ENCODE measurements at places on chromosomes 16 and 17. TPM values are rescaled to one million over a fixed set of nuclear protein-coding genes. Genes with fewer than 3 reads are reported as not detected.

GRCh38 chr17:67461228-67461780, 84.2 kb downstream of the PITPNC1 start:
- no peaks in the 10 kb centered on the region for H3K4me1 ChIP-seq
- H3K4me3 ChIP-seq = no peak overlapping the region
- DNase-seq = no peak
- H3K36me3 ChIP-seq = no peaks in the 10 kb centered on the region
- no peaks in the 10 kb centered on the region for H3K27me3 ChIP-seq

DNA sequence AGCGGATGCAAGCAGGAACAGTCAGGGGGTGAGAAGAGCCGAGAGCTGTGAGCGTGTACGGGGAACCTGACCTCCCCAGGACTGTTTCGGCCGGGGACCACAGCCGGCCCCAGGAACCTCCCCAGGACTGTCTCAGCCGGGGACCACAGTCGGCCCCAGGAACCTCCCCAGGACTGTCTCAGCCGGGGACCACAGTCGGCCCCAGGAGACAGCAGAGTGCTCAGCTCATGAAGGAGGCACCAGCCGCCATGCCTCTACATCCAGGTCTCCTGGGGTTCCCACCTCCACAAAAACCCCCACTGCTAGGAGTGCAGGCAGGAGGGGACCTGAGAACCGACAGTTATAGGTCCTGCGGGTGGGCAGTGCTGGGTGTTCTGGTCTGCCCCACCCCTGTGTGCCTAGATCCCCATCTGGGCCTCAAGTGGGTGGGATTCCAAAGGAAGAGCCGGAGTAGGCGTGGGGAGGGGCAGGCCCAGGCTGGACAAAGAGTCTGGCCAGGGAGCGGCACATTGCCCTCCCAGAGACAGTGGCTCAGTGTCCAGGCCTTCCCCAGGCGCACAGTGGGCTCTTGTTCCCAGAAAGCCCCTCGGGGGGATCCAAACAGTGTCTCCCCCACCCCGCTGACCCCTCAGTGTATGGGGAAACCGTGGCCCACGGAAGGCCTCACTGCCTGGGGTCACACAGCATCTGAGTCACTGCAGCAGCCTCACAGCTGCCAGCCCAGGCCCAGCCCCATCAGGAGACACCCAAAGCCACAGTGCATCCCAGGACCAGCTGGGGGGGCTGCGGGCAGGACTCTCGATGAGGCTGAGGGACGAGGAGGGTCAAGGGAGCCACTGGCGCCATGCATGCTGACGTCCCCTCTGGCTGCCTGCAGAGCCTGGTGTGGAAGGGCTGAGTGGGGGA, 4.3 kb downstream of the RHBDF1 start:
- no peak overlapping the region for H3K4me3 ChIP-seq
- H3K27me3 ChIP-seq = no peaks in the 10 kb centered on the region
- H3K27ac ChIP-seq = no peak overlapping the region
- H3K36me3 ChIP-seq = no peaks in the 10 kb centered on the region

DNA sequence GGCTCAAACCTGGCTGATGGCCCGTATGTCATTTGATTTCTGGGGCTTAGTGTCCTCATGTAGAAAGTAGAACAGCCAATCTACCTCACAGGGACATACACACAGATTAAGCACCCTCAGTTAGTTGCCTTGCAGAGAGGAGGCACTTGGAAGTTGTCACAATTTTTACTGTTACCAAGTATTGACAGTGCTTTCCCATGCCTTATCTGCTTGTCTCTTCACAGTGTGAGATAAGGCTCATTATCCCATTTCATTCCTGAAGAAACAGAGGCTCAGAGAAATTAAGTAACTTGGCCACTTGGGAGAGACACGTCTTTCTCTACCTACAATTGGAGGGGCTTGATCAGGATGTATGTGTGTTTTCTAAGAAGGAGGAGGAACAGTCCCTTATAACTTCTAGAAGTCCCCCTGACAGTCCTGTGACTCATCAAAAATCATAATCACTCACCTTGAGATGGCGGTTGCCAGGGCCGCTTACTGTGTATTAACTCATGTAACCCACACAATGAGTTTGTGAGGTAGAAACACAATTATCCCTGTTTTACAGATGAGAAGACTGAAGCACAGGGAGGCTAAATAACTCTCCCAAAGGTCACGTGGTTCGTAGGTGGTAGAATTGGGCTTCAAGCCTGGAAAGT, 56.9 kb upstream of the LHX1 start:
- H3K4me3 ChIP-seq = no peak overlapping the region
- DNase-seq = no peak
- H3K36me3 ChIP-seq = no peaks in the 10 kb centered on the region

GRCh38 chr16:20904507-20905081, 4.0 kb downstream of the LYRM1 start:
- H3K4me3 ChIP-seq = no peak overlapping the region
- H3K27ac ChIP-seq = peak overlapping the region; percentile 100
- H3K36me3 ChIP-seq = no peaks in the 10 kb centered on the region
- no peak for DNase-seq
- peaks cover 24% of the 10 kb centered on the region for H3K4me1 ChIP-seq

Gene ASGR2
- total RNA-seq = not detected

Measured in uterus (tissue), 4 donors.